Spleen (tissue), 13 donors: ENCODE measurements at places on chromosomes 3 and 15.

- H3K4me1 ChIP-seq = no peaks in the 10 kb centered on the region
- H3K4me3 ChIP-seq = no peak overlapping the region
- no peak for DNase-seq
- no peak overlapping the region for H3K27ac ChIP-seq
- H3K36me3 ChIP-seq = no peaks in the 10 kb centered on the region
These were observed 260.6 kb upstream of the MME start for GRCh38 chr3:154819491-154819890.

DNA sequence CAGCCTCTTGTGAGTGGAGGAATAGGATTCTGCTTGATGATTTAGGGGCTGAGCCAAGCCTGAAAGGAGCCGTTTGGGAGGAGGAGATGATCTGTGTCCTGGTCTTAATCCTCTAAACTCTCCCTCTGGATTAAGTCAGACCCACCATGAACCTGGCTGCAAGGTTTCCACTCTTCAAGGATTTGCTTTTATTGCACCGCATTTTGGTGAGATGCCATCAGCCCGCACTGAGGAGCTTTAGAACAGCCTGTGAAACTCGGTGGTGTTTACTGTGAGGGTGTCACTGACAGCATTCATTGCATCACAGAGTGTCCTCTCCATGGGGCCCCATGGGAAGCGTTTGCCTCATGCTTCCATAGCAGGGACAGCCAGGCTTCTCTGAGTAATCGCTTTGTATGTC is 59.2 kb downstream of the EPHB1 start:
- H3K27ac ChIP-seq = no peak overlapping the region
- no peak overlapping the region for H3K4me3 ChIP-seq

DNA sequence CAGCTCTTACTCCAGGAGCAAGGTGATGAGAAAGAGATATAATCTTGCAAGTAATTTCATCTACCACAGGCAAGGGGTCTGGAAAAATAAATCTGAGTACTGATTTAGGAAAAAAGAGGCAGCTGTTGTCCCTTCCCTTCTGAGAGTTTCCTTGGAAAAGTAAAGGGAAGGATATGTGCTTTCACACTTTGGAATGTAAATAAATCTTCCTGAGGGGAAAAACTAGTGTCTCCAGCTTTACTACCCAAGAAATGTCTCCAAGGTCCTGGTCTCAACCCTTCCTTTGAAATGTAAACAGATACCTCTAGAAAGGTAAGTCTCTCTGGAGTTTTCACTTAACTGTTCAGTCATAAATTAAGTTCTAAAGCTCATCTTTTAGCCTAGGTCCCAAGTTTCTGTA is 102.6 kb downstream of the DPH6 start:
- no peak overlapping the region for H3K27ac ChIP-seq
- DNase-seq = no peak
- H3K36me3 ChIP-seq = no peaks in the 10 kb centered on the region
- H3K4me3 ChIP-seq = no peak overlapping the region
- no peaks in the 10 kb centered on the region for H3K4me1 ChIP-seq

DNA sequence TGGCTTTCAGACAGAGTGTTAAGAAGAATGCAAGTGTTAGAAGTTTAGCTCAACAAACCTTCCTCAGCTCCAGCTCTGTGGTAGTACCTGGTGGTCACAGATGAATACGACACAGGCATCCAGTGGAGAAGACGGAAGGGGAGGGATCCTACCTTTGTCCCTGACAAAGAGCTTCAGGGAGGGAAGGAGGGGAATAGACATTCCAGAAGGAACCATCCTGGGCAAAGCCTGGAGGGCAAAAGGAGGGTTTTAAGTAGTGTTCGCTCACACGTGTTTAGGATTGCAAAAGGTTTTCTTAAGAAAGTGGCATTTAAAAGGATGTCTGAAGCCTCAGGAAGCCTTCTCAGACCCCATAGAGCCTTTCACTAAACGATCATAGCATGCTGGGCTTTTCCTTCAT is 2.8 kb downstream of the CHCHD4 start:
- no peak overlapping the region for H3K4me3 ChIP-seq
- no peaks in the 10 kb centered on the region for H3K27me3 ChIP-seq
- H3K27ac ChIP-seq = no peak overlapping the region
- peaks cover 22% of the 10 kb centered on the region for H3K4me1 ChIP-seq
- no peaks in the 10 kb centered on the region for H3K36me3 ChIP-seq

DNA sequence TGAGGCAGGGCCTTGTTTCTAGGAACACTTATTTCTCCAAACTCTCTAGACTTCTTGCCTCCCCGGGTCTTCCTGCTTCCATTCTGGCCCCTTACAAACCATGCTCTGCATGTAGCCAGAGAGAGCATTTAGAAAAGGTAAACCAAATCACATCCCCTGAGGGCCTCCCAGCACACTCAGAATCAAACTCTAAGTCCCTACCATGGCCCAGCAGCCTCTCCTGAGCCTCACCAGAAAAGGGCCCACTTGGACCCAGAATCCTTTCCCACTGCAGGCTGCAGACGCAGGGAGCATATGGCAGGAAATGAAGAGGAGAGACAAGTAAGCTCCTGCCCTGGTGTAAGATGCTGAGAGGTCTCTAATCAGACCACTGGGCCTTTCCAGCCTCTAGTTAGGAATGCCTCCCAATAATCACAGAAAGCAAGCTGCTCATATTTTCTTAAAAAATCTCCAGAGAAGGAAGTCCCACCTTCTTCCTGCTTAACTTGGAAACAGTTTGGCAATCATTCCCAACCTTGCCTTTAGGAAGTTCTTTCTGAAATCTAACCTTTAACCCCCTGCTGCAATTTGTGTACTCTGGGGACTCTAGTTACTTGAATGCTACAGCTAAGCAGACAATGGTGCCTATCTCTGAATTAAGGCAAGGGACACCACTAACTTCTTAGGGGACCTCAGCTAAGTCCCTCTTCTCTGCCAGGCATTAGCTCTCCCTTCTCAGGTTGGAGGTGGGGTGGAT is 4.2 kb downstream of the AMOTL2 start:
- peak overlapping the region; percentile 94 for H3K27ac ChIP-seq
- peak; percentile 41 for DNase-seq
- H3K27me3 ChIP-seq = peaks cover 36% of the 10 kb centered on the region
